Jurkat, Clone E6-1 (cell line): ENCODE measurements at places on chromosomes 11 and 22.

DNA sequence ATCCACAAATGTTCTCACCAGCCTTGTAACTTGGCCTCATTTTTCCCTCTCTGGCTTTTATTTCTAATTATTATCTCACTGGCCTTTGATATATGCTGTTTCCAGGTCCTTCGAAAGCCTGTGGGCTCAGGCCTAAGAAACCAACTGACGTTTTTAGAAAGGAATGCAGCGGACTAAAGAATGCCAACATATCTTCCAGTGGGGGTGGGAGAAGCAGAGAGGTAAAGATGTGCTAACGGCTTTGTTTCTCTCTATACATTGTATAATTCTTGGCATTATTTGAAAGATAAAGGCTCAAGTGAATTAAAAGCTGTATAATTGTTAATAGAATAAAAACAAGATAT lies 28.2 kb downstream of the OR6Q1 start:
- no peak for DNase-seq

DNA sequence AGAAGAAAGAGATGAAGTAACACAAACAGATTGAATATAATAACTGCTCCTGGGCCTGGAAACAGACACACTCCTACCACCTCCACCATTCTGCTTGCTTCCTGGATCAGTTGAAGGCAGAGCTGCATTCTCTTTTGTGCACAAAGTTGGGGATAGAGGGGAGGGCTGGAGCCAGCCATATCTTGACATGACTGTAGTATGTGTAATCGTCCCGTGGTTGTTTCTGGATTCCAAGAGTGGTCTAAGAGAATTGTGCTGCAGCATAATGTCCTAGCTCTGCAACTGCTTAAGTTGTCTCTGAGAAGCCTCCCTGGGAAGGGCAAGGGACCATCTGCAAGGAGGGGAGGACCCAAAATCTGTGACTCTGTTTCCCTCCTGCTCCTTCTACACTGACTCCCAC lies 3.2 kb downstream of the CRY2 start:
- DNase-seq, result no peak

GRCh38 chr11:34075178-34075820 lies 23.8 kb downstream of the CAPRIN1 start:
- DNase-seq, result no peak

GRCh38 chr22:20155330-20156041 lies 4.6 kb upstream of the CCDC188 start:
- no peak for DNase-seq

DNA sequence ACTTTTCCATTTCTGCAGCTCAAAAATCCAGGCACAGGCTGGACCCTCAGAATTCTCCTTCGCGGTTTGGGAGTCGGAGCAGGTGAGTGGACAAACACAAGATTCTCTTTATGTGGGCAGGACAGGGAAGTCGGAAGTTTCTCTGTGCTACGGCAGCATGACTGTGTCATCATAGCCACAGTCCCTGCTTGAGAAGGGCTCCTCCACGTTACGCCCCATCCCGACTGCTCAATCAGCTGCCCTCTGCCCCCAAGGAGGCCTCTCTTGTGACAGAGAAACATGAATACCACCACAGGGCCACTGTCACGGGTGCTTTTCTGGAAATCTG lies 89.0 kb upstream of the SHISAL1 start:
- DNase-seq, result no peak

DNA sequence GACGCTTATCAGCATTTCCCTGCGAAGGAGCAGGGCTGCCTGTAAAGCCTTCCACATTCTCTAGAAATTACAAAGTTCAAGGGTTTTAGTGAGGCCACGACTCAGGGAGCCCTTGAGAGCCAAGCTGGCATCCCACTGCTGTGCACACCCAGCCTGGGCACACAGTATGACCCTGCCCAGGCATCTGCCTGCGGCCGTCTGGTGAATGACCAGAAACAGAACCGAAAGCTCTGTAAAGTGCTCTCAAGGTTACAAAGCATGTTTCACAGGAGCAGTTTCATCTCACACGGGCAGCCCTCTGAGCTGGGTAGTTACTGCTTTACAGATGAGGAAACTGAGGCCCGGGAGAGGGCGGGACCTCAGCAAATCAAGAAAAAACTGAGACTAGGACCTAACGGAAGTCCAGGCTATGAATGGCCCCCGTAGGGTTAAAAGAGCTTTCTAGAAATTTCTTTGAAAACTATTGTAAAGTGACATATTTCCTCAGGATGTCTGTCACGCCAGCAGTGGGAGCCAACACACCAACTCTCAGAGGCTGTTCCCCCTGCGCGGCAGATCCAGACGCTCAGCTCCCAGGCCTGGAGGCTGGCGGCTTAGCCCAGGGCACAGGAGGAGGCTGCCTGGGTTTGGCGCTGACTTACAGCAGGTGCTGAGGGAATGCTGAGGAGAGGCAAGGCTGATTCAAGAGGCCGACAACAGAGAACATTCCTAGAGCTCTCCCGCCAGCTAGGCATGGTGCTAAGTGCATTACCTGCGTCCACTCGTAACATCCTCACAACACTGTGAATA lies 7.7 kb upstream of the TCF20 start:
- DNase-seq, result no peak

GRCh38 chr11:77019976-77020595 lies 14.1 kb upstream of the B3GNT6 start:
- DNase-seq, result no peak

DNA sequence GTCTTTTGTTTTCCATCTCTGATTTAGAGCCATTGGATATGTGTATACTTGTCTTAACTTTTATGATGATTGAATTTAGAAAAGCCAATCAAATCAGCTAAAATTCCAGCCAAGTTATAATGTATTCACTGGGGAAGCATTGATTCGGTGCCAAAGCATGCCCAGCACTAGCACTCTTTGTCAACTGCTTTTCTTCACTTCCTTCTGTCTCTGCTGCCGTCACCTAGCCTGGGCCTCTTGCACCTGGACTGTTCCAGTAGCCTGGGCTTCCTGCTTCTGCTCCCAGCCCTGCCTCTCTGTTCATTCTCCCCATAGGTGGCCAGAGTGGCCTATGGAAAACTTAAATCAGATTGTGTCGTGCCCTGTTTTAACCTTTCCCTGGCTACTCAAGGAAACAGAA lies 80.7 kb downstream of the NAV2 start:
- no peak for DNase-seq

- no peak for DNase-seq
These were observed 8.2 kb upstream of the BACE1-AS start for GRCh38 chr11:117282956-117283355.

DNA sequence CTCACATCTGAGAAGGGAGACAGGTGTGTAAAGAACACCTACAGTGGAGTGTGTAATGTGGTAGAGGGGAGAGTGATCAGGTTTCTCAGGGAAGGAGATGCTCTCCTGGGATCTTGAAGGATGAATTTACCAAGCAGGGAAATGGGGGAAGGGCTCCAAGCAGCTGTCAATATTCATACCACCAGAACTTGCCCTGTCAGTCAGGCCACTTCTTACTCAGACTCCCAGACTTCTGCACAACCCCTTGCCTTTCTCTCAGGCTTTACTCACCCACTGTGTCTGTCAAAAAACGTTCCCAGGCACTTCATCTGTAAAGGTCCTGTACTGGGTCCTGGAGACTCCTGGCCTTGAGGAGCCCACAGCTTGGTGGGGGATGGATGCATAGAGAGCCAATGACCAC lies 14.0 kb upstream of the FCHSD2 start:
- DNase-seq, result no peak

DNA sequence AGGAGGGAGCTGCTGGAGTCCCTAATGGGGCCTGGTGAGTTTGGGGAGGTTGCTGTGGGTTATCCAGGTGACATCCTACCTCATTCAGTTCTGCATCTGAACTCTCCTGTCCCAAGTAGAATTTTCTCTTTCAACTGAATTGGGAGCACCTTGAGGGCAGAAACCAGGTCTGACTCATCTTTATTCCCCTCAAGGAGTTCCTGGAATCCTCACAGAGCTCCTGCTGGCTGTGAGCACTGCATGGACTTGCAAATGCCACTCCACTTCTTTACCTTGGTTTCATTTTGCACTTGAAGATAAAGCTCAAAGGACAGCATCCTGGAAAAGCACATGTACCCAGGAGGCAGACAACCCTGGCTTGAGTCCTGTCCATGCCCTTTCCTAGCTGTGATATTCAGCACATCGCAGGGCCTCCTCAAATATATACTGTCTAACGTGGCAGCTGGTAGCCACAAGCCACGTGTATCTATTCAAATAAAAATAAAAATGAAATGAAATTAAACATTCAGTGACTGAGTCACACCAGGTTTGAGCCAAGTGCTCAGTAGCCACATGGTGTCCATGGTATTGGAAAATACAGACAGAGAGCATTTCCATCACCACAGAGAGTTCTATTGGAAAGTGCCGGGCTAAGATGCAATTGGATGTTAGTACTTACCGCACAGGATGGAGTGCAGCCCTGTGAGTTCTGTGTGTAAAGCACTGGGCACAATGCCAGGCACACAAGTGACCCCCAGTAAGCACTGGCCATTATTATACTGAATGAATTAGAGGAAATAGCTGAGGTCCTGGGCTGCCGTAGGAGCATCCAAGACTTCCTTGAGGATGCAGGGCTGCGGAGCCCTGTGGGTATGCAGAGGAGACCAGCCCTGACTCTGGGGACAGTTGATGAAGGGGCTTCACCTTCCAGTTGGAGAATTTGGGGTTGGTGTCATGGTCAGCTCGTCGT lies 149.0 kb downstream of the PKNOX2 start:
- DNase-seq, result no peak

GRCh38 chr22:38461057-38461413 lies 6.0 kb upstream of the KCNJ4 start:
- DNase-seq, result no peak

- no peak for DNase-seq
These were observed 51.5 kb downstream of the RTL6 start for GRCh38 chr22:44446483-44446882.

DNA sequence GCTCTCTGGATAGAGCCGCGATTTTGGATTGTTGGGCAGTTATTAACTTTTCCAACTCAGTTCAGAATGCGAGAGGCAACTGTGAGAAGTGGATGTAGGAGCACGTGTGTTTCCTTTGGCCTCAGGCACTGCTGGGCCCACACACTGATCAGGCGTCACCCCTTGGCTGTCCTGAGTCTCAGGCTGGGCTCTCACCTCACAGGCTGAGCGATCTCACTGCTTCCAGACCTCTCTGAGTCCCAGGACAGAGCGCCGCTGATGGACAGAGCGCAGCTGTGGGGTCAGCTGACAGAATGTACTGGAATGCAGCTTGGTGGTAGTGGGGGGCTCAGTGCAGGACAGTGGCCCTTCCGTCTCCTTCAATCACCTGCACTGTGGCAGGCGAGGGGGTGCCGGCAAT lies 516.2 kb downstream of the TBC1D22A start:
- DNase-seq, result no peak

DNA sequence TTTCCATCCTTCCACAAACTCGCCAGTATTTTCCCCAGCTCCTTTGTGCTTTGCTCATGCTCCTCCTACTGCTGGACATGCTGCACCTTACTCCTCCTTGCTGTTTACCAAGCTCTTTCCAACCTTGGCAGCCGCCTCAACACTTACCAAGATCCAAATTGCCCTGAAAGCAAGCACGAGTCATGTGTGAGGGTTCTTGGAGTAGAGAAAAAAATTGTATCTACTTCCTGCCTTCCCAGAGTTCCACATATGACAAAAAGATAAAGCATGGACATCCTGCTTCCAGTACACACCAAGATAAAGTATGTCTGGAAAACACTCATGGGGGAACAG lies 767.5 kb downstream of the NTM start:
- DNase-seq, result no peak

- peak; percentile 80 for DNase-seq
These were observed 14.6 kb downstream of the MRGPRD start for GRCh38 chr11:68965901-68966853.

DNA sequence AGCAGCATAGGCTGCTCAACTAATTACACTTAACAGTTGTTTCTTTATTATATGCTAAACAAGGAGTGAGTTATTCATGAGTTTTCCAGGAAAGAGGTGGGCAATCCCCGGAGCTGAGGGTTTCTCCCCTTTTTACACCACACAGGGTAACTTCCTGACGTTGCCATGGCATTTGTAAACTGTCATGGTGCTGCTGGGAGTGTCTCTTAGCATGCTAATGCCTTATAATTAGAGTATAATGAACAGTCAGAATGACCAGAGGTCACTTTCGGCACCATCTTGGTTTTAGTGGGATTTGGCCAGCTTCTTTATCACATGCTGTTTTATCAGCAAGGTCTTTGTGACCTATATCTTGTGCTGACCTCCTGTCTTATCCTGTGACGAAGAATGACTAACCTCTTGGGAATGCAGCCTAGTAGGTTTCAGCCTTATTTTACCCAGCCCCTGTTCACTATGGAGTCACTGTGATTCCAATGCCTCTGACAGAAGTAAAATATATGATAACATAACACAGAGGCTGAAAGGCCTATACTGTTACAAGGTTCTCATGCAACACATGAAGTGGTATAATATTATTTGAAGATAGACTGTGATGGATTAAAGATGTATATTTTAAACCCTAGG lies 41.3 kb upstream of the RDX start:
- no peak for DNase-seq

DNA sequence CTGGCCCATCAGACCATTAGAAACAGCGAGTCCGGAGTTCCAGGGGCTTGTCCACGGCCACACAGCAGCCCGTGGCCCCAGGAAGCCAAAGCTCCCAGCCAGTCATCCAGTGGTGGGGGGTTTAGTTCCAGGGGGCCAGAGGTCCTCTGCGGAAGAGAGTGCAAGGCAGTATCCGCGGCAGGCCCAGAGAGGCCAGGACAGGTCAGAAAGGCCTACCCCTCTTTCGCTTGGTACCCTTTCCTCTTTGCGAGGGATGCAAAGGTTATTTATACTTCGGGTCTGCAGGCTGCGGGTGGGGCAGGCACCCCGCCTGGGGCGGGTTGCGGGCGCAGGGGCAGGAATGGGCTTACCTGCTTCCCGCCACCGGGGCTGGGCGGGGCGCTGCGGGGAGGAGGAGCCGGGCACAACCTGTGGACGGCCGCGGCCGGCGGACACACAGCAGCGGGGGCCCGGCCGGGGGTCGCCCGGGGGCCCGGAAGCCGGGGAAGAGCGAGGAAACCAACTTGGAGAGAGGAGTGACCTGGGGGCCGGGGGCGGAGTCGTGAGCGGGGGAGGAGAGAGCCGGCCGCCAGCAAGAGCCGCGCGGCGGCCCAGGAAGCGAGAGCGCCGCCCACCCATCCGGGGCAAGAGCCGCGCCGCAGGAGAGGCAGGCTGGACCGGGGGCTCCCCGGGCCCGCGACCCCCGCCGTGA lies at the start of gene SH3BP1:
Gene SH3BP1, plus strand, starts transcription at position 600 of the 691 bp plus-strand sequence. CDS start 119 bp downstream, outside the sequence.
- no peak for DNase-seq
